ENCODE measurements at places on chromosomes 5 and 9.

DNA sequence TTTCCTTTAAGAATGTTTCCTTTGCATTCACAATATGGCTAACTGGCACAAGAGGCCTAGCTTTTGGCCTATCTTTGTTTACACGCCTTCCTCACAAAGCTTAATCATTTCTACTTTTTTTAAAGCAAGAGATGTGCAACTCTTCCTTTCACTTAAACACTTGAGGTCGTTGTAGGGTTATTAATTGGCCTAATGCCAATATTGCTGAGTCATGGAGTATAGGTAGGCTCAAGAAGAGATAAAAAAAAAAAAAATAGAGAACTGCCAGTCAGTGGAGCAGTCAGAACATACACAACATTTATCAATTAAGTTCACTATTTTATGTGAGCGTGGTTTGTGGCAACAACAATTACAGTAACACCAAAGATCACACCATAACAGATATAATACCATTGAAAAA is 5.9 kb downstream of the FKBP15 start:
- no peak for DNase-seq

GRCh38 chr5:5270958-5271785 is 131.0 kb downstream of the ADAMTS16 start:
- peak; percentile 80 for DNase-seq

- no peak for DNase-seq
Observed at GRCh38 chr5:148386041-148386440, 2.3 kb downstream of the FBXO38 start.

- no peak for DNase-seq
Observed at GRCh38 chr5:66608501-66608900, 12.3 kb downstream of the MAST4 start.

DNA sequence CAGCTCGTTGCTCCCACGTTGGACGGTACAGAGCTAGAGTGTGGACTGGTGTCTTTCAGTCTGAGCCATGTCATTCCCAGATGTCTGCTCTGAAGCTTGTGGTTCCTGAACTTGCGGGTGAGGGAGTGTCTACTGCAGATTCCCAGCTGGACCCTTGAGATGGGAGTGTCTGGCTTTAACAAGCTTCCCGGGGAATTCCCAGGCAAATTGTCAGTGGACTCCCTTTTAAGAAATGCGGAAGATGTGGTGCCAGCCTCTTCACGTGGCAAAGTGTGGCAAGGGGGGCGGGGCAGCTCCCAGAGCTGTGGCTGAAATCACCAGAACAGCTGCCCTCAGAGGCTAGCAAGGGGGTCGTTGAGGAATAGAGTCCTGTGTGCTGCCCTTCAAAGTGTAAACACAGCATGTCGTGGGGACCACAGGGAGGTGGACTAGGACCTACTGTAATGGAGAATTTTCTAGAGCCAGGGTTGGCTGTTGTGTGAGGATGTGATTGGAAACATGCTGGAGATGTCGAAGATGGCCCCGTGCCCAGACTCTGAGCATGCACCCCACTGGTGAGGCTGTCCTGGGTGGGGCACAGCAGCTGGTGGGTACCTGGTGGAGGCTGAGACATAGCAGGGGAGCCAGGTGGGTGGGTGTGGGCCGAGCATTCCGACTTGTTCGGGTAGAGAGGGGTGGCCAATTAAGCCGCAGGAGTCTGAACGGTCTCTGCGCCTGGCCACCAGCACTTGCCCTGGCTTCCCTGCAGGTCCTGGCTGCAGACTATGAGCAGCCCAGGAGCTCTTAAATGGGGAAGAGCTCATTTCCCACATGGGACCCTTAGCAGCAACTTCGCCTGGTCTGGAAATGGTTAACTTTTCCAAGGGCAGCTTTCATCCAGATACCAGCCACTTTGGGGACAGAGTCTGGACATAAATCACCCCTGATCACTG is 37.4 kb downstream of the PRRX2 start:
- DNase-seq = no peak

GRCh38 chr5:132414634-132415378 is 45.3 kb downstream of the SLC22A5 start:
- DNase-seq = no peak

DNA sequence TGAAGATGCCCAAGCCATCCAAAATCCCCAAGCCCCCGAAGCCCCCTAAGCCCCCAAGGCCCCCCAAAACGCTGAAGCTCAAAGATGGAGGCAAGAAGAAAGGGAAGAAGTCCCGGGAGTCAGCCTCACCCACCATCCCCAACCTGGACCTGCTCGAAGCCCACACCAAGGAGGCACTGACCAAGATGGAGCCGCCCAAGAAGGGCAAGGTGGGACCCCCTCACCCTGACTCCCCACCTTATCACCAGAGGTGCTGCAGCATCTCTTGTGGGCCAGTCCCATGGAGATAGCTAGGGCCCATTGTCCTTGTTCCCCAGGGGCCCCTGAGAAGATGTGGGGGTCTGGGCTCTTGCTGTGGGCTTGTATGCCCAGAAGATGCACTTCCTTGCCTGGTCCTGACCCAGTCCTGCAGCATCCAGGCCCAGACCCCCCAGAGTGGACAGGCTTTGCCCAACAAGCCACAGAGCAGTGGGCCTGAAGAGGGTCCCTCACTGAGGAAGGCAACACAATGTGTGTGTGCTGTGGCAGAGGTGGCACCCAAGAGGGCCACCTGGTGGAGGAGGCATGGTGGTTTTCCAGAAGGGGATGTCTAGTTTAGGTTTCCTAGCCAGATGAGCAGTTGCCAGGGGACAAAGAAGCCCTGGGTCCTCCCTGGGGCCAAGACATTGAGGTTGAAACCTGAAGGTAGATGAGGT is 84.1 kb downstream of the PHF2 start:
- DNase-seq = no peak

DNA sequence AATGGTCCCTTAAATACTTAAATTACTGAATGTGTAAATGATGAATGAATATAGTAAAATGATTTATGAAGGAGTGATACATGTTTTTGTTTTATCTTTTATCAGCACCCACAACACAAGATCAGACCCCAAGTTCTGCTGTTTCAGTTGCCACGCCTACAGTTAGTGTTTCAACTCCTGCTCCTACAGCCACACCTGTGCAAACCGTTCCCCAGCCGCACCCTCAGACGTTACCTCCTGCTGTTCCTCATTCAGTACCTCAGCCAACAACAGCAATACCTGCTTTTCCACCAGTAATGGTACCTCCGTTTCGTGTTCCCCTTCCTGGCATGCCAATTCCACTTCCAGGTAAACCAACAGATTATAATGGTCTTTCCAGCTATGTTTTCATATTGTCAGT is 16.3 kb downstream of the TCERG1 start:
- DNase-seq = no peak

DNA sequence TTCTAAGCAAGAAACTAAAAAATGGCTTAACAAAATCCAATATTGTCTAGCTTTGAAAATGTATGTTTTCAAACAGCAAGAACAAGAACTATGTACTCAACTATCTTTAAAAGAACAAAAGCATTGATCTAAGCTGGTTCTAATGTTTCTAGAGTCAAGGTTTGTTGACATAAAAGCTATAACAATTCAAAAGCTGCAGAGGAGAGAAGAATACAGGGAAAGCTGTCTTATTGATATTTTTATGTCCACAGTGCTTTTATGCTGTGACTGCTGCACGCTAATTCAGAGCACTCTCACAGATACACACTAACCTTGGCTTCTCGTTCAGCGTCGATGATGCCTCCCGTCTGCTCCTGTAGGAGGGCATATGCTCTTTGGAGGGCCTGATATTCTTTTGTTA is 129.5 kb upstream of the DPYSL3 start:
- no peak for DNase-seq

DNA sequence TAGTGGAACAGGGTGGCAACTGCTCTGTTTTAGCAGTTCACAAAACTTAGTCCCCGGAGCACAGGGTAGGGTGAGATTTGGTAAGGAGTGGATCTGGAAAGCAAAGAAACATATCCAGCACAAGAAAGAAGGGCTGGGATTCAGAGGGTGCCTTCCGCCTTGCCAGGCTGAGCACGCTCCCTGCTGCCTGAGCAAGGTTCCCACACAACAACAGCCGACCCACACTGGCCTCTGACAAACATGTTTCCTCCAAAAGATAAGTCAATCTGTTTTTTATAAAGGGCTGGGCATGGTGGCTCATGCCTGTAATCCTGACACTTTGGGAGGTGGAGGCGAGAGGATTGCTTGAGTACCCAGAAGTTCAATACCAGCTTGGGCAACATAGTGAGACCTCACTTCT is 45.8 kb downstream of the RAB3C start:
- DNase-seq = no peak

- DNase-seq = no peak
Observed at GRCh38 chr5:119345861-119346260, 10.0 kb upstream of the TNFAIP8 start.

DNA sequence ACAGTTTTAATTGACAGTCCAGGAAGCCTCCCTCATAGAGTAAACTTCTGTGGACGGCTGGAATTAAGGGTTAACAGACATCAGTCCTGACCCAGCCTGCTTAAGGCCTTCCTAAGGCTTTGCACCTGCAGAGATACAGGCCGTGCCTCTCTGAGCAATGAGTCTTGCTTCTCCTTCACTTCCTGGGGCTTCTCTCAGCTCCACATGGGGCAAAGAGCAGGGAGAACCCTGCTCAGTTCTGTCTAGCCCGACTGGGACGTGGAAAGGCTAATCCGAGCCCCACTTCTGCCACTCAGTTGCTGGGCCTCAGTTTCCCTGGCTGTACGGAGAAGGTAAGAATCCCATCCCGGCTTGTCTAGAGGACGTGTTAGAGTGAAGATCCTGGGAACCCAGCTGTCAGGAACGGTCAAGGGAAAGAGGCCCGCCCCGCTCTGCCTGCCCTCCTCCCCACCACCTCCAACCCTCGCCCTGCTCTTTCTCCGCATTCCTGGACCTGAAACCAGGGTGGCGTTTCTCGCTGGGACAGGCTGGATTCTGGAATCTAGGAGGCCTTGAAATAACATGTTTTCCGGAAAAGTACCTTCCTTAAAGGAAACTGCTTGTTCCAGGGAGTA is 6.5 kb downstream of the SPAAR start:
- no peak for DNase-seq

DNA sequence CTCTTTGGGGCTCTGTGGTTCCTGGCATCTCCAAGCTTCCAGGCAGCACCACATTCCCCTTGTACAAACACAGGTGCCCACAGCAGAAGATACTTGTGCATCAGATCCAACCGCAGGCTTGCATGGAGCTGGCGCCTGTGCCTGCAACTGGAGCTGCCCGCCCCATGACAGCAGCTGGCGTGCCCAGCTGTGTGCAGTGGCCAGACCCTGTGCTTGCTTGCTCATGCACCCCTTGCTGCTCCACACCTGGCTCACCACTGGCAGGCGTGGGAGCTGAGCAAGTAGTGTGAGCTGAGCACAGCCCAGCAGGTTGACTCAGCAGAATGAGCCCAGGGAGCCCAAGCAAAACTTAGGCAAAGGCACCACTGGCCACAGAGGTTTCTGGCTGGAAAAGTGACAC is 84.4 kb upstream of the STARD4 start:
- no peak for DNase-seq

- DNase-seq = no peak
Observed at GRCh38 chr5:174581479-174581878, 142.9 kb upstream of the MSX2 start.

DNA sequence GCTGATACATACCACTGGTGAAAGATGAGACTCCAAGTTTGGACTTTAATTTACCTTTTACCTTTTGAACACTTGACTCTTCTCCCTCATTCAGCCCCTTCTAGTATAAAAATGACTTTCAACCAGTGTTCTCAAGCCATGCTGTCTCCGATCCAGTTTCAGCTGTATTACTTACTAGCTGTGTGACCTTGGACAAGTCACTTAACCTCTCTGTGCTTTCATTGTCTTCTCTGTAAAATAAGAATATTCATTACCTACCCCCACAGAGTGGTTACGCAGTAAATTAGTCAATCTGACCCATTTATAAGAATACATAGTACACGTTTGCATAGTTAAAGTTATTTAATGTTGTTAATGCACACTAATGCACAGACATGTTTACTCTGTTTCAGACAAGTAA is 12.6 kb upstream of the CEMIP2 start:
- DNase-seq = no peak

- no peak for DNase-seq
Observed at GRCh38 chr9:110399983-110400382, 62.3 kb upstream of the TXNDC8 start.

DNA sequence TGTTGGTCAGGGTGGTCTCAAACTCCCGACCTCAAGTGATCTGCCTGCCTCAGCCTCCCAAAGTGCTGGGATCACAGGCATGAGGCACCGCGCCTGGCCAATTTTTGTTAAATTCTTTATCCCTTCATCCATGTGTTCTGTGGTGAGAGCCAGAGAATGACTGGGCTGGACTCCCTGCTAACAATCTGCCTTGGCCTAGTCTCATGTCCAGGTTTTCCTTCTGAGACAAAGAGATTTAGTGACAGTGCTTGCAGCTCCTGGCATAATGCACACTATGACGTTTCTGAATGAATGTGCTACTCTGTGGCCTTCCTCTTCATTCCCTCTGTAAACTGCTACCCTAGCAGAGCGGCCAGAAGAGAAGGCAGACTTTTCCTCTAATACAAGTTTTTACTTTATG is 79.3 kb downstream of the FOXD1 start:
- DNase-seq = no peak

DNA sequence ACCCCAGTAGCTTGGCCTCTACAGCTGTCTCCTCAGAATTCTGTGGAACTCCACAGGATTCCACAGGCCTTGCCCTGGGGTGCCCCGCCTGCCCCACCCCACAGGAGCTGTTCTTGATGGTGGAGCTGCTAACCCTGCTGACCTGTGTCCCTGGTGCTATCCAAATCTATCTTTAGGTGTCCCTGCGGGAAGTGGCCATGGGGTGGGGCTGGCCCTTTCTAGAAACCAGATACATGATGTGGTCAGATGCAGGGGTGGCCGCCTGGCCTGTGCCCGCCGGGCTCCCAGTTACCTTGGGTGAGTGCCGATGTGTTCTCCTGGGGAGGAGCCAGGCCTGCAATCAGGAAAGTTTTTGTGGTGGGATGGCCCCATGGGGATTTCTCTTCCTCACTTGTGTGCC is 34.2 kb downstream of the WNK2 start:
- no peak for DNase-seq
